Epithelial cell of proximal tubule (primary cell): ENCODE measurements at places on chromosomes 1 and 21.

DNA sequence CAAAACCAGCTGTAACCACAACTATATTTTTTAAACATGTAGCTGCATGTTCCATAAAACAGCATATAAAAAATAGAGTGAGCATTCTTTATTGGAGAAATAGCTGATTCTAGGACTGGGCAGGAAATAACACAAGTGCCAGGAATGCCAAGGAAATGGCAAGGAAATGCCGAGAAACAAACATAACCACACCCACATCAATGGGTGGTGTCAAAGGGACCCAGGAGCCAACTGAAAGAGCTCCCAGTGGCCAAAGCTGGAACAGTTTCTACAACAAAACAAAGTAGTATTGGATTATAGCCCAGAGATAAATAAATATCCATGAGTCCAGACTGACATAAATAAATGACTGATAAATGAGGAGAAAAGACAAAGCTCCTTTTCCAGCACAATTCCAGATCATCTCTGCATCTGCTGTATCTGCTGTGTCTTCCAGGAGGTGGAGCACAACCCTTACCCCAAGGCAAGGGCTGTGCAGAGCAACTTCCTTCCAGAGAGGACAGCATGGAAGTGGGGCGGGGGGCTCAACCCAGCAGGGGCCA is 28.1 kb downstream of the ADARB1 start:
- DNase-seq = no peak

GRCh38 chr1:65289449-65289848 is 19.9 kb upstream of the DNAJC6 start:
- DNase-seq = no peak

GRCh38 chr1:55309786-55310504 is 94.8 kb upstream of the USP24 start:
- no peak for DNase-seq

GRCh38 chr1:85659174-85659573 is 49.1 kb downstream of the ZNHIT6 start:
- DNase-seq = no peak

DNA sequence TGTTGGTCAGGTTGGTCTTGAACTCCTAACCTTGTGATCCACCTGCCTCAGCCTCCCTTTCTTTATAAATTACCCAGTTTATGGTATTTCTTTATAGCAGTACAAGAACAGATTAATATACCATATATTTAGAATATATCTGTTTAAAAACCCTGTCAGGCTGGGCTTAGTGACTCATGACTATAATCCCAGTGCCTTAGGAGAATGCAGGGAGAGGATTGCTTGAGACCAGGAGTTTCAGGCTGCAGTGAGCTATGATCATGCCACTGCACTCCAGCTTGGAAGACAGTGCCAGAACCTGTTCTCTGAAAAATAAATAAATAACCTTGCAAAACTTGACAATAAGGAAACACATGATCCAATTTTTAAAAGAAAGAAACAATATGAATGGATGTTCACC is 43.9 kb downstream of the ZNF684 start:
- no peak for DNase-seq

DNA sequence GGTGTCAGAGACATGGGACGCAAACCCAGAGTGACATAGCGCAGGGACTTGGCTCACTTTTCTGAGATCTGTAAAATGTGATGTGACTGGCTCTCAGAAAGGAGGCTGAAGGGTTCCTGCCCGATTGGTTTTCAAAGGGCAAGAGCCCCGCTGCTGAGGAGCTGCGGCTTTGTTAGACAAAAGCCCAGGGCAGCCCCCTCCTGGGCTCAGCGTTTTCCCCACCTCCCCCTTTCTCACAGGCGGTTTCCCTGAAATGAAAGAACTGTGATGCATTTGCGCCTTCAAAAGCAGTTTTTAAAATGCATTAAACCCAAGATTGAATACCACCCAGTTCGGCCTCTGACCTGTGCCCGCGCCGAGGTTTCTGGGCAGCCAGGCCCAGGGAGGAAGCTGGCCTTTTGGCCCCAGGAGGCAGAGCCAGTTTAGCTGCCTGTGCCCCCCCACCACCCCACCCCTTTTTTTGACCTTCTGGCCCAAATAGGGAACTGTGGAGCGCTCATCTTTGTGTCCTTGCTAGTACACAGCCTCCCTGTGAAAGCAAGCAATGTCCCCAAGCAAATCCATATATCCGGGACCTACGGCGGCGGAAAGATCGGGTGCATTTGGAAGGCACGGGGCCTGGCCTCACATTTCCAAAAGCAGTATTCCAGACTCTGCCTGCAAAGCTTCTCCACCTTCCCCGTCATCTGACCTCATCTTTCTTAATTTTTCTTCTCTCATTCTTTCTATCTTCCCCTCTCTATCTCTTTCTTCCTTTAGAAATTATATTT is 28.6 kb downstream of the CD247 start:
- DNase-seq = no peak

DNA sequence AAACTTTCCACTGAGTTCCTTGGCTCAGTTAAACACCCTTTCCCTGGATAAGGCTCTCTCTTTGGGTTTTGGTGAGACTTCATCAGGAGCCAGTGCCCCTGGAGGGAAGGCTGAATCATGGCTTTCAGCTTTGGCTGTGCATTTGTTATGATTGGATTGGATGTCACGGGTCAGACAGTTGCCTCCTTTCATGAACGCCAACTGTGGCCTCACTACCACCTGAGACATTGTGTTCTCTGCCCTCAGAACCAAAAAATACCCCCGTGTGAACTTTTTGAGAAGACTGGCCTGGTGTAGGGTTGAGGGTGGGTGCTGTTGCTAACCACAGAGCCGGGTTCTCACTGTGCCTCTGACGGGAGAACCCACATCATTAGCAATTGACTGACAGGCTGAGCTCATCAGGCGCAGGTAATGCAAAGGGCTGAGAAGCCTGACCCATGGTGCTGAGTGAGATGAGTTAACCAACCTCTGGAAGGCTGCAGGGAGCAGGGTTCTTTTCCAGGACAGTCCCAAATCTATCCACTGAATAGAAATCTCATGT is 65.6 kb downstream of the HHAT start:
- no peak for DNase-seq

- DNase-seq = no peak
Observed at GRCh38 chr1:78570539-78570938, 49.7 kb upstream of the IFI44L start.

DNA sequence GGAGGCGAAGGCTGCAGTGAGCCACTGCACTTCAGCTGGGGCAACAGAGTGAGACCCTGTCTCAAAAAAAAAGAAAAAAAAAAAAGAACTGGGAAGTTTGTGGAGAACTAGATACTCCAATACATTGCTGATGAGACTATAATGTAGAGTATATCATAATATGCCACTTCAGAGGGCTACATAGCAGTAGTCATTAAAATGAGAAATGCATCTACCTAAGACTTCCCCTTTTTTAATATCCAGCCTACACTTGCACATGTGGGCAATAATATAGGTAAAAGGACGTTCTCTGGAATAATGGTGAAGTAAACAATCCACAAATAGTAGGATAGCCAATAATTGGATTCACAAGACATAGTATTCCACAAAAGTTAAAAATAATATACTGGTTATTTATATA is 311.0 kb downstream of the HLX start:
- no peak for DNase-seq

DNA sequence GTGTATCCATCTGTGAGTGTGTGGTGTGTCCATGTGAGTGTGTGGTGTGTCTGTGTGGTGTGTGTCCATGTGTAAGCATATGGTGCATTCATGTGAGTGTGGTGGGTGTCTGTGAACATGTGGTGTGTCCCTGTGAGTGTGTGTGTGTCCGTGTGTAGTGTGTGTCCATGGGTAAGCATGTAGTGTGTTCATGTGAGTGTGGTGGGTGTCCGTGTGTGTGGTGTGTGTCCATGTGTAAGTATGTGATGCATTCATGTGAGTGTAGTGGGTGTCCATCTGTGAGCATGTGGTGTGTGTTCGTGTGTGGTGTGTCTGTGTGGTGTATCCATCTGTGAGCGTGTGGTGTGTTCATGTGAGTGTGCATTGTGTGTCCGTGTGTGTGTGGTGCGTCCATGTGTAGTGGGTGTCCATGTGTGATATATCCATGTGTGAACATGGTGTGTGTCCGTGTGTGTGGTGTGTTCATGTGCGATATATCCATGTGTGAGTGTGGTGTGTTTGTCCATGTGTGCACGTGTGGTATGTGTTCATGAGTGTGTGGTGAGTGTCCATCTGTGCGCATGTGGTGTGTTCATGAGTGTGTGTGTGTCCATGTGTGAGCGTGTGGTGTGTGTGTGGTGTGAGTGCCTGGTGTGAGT is 12.3 kb downstream of the SLC19A1 start:
- DNase-seq = no peak

DNA sequence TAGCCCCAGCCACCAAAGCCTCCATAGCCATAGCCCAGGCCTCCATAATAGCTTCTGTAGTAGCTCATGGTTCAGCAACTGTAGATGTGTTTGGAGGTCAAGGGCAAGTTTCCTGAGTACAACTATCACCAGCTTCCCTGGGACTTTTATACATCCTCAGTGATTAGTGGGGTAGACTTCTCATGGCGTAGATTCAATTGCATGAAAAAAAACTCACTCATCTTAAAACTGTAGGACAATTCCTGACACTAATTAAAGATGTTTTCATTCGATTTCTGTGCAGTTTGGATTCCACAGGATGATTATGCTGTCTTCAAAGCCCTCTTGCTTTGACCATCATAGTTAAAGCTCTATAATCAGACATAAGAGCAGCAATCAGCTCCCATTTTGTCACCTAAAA is at the start of gene KRTAP19-8:
TSS of gene KRTAP19-8 (minus strand) at position 101 of the 400 bp plus-strand sequence. CDS start at position 68, 33 bp downstream.
- no peak for DNase-seq

GRCh38 chr1:7554385-7555235 is 216.5 kb upstream of the VAMP3 start:
- no peak for DNase-seq

DNA sequence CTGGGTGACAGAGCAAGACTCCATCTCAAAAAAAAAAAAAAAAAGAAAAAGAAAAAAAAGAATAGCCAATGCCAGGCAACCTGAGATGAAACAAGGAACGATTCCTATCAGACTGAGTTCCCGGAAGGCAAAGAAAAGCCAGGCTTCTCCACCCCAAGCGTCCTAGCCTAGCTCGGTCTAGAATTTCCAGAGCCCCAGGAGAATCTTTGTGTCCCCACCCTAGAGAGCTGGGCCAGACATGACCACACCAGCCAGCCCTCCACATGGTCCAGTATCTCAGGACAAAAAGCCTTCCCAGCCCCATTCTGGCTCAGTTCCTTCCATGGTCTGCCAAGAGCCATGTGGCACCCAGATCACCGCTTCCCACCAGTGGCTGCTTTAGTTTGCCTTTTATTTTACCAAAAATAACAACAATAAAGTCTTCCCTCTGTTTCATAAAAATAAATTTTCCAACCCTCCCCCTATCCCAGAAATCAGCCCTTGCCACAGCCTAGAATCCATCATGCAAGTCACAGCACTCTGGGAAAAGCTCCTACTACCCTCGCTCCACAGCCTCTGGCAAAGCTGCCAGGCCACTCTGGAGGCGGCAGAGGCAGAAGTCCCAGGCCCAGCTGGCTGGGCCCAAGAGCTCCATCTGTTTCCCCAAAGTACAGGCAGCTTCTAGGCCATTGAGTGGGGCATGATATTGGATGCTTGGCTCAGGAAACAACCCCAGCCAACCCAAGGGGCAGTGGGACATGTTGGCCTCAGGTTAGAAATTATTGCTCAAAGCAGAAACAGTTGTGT is 3.5 kb upstream of the MKNK1 start:
- no peak for DNase-seq

GRCh38 chr1:16921391-16922185 is at the start of gene CROCC:
Gene CROCC, plus strand, starts transcription at chr1:16921931. Its CDS starts 88 bp downstream, at chr1:16922019.
- DNase-seq = no peak

DNA sequence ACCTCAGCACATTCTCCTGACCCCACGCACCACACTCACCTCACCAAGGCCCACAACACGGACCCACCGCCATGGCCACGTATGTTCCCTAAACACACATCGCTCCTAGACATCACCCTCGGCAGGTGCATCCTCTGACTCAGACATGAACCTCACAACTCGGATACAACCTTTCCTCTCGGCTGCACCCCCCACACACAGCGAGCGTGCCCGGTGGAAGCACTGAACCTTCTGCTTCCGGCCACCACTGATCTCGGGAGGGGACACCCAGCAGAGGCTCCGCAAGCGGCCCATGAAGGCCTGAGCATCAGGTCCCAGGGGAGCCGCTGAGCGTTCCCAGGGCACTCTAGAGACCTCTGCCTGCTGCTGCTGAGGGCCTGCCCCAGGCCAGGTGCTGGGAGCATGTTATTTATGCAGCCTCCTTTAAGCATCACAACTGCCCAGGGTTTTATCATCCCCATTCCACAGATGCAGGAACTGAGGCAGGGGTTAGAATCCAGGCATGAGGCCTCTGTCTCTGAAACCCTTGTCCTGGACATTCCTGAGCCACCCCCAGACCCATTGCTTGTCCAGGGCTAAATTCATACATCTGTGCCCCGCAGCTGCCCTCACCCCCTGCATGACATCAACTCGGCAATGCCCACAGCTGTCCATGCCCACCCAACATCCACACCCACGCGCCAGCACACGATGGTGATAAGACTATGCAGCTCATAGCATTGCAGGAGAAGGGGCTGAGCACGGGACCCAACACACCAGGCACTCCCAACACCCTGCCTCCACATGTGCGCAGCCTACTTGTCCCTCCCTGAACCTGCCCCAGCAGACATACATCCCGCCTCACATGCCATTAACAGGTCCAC is 27.0 kb downstream of the SDC3 start:
- no peak for DNase-seq

- DNase-seq = no peak
Observed at GRCh38 chr1:1264868-1265272, 8.8 kb downstream of the UBE2J2 start.

- no peak for DNase-seq
Observed at GRCh38 chr1:26083208-26083607, 15.8 kb upstream of the TRIM63 start.

- no peak for DNase-seq
Observed at GRCh38 chr1:220677251-220677650, 12.9 kb upstream of the C1orf115 start.

GRCh38 chr1:81869307-81869706 is 68.6 kb downstream of the ADGRL2 start:
- no peak for DNase-seq

GRCh38 chr1:112808861-112809684 is 93.9 kb upstream of the PPM1J start:
- DNase-seq = no peak

- no peak for DNase-seq
Observed at GRCh38 chr1:103171041-103171590, 62.8 kb upstream of the COL11A1 start.

- DNase-seq = peak; percentile 64
Observed at GRCh38 chr1:190067592-190067991, 410.1 kb downstream of the BRINP3 start.

DNA sequence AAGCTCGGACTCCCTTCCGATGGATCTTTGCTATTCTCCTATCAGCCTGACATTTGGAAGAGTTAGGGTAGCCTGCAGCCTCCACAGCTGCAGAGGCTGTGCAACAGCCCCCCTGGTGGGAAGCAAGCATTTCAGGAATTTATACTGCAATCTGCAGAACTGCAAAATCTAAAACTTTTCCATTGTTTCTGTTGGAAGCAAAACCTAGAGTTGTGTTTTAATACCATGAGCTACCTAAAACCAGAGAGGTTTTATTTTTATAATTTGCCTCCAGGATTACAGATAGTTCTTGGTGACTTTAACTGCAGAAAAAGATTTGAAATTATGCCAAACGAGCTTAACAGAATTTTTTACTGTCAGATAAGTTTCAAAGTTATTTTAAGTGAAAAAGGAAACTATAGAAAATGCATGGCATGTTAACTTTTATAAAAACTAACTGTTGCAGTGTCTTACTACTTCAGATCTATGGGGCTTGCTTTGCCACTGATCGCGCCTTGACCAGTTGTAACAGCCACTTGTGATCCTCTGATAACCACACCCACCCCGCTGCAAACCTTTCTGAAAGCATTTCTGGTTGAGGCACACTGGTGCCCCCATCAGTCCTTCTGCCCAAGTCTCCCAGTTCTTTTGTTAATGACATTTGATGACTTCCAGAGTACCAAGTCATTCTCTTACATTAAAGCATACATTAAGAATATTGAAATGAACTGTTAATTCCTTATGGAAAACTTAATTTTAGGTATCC is 64.8 kb downstream of the PRDM2 start:
- DNase-seq = no peak
